IPS DF 19.7 (cell line): ENCODE measurements at places on chromosomes 3 and 15.

DNA sequence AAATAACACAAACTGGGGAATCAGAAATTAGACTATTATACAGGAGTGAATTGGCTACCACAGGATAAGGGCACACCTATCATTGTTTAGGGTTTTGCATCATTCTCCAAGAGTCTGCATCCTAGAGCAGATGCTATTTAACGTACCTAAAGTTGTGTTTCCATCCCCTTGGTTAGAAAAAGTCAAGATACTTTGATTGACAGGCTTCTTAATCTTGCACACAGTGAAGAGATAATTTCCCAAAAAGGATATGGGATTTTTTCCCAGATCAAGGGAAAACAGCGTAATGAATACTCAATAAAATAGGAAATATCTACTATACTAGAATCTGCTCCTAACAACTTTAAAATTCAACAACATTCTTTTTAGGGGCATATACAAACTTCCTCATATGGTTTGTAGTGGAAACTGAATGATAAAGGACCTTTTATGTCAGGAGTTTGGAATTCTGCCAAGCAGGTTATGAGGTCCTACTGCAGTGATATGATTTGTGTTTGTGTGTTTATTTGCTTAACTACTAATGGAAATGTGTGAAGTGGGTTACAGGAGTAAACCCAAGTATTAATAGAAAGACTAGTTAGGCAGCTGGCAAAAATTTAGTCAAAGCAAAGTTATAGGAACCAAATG is 124.1 kb upstream of the MME start:
- no peak for DNase-seq

DNA sequence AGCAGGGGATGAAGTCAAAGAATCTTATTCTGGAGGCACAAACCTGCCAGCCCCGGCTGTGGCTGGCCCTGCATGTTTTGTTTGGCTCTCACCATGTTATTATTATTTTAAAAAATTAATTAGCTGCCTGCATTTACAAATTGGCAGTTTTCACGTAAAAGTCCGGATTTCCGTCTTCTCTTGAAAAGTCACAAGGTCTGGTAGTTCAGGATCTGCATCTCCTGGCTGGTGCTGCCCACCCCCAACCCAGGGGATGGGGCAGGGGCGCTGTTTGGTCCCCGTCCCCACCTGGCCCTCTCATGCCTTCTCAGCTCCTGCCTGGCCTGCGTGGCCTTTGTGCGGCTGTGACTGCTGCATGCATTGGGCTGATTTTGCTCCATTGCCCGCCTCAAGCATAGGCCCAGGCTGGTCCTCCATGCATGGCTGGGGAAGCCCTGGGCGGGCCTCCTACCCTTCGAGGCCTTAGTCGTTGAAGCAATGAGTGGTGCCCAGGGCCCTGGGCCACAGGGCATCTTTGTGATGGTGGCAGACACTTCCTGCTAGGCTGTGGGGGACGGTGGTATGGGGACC is 2.0 kb downstream of the FBLN2 start:
- DNase-seq = no peak

DNA sequence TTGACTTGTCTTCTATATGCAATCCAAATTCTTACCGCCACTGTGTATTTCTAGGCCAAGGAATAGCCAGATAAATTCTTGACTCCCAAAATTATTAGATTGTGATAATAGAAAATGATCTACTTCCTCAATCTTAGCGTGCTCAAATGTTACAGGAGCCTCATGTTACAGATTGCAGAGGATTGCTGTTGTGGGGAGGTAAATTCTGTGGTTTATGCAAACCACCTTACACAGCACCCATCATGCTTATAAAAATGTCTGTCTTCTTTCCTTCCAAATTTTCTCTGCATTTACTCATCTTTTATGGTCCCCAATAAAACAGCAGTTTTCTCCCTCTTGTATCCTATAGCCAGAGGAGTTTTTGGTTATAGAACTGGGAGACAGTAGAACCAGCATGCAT is 420.2 kb upstream of the ROBO1 start:
- DNase-seq = no peak

DNA sequence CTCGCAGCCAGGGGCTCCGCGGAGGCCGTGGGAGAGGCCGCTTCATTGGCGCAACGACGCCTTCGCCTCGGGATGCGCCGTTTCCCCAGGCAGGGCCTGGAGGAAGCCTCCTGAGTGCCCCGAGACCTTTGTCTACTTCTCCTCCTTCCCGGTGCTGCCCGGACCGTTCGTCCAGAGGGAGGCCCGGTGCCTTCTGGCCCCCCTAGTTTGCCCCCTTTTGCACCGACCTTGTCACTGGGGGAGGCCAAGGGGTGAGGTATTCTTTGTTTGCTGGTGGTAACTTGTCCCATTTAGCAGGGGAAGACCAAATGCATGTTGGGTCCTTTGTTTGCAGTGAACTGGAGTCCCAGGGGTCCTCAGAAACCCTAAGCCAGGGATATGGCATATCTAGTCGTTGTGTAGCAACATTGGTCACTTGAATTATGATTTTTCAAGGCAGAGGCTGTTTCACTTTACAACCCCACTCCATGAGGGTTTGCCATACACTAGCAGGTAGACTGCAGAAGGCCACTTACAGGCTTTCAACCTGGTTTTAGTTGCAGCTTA is 615 bp downstream of the DHX30 start:
- no peak for DNase-seq

- DNase-seq = no peak
These were observed 82.1 kb downstream of the EEFSEC start for GRCh38 chr3:128235207-128235926.

- DNase-seq = no peak
These were observed 12.9 kb upstream of the RASGRP1 start for GRCh38 chr15:38577424-38577987.

DNA sequence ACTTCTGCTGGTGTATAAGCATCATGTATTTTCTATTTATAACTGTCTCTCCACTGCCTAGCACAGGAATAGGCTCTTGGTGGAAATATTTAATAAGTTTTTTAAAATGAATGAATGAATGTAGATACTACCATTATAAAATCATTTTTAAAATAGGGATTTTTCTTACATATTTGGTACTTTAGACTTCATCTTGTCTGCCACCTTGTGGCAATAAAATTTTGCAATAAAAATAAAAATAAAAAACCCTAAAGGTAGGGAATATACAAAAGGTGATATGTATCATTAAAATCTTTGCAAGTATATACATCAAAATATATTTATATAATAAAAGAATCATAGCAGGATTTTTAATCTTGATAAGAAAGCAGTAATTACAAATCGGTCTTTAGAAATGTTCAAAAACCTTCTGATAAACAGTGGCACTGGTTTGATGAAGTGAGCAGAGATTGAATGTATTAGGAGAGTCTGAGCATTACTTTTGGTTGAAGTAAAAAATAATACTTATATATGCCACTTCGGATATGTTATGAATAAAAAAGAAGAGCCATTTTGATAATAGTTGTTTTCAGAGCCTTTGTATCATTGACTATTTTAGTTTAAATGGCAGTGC is 95.2 kb downstream of the SPATA16 start:
- DNase-seq = no peak

DNA sequence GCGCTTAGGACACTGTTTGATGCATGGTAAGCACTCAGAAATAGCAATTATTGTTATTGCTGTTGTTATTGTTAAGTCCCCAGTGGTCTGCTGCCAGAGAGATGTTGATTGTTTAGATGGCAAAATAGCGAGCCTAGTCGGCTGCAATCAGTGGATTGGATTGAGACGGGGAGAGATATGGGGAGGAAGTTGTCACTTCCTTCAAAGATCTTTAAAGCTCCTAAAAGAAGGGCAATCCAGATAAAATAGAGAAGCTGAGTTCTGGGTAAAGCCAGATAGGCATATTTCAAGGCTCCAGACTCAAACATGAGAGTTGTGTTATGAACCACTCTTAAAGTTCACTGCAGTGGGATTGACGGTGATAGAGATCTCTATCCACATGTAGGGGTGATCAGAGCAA is 64.5 kb downstream of the RYR3 start:
- no peak for DNase-seq

DNA sequence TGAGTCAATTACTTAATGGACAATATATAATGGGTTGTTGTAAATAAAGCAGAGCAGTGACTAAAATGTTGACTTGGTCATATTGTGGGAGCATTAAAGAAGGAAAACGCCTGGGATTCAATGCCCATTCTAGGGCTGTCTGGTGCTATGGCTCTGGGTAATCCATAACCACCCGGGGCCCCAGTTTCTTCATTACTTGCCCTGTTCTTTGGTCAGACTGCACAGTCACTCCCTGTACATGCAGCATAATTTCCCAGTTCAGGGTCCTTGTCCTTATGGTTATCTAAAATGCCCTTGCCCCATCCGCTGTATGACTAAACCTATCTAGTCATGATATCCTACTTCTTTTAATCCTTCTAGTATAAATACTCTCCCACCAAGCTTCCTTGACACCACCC is 27.5 kb upstream of the DENND4A start:
- DNase-seq = no peak

- DNase-seq = peak; percentile 88
These were observed 32.4 kb upstream of the SACM1L start for GRCh38 chr3:45656575-45657363.

GRCh38 chr3:57696801-57697321 is 4.0 kb upstream of the DENND6A start:
- no peak for DNase-seq
